Psoas muscle (tissue), 8 donors: ENCODE measurements at places on chromosomes 6 and 20. TPM values are rescaled to one million over a fixed set of nuclear protein-coding genes. Genes with fewer than 3 reads are reported as not detected.

OR2H2 gene
- not detected for total RNA-seq

GRCh38 chr20:48090314-48090713, 305.0 kb upstream of the SULF2 start:
- no peaks in the 10 kb centered on the region for H3K27me3 ChIP-seq
- DNase-seq, result no peak
- H3K27ac ChIP-seq, result no peak overlapping the region
- no peaks in the 10 kb centered on the region for H3K4me1 ChIP-seq

DNA sequence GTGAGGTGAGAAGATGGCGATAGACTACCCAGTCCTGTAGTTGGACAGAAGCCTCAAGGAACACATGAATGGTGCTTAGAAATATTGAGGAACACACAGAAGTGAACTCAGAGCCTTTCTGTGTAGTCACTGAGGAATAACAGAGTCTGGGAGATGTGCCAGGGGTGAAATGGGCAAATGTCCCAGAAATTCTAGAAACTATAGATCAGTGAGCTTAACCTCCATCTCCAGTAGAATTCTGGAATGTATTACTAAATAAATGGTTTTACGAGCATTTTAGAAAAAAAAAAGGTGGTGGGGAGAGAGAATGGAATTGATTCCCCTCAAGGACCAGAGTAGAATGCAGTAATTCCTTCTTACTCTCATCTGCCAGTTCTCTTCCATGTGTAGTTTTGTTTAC, 380.0 kb downstream of the LMBRD1 start:
- no peak for DNase-seq
- no peaks in the 10 kb centered on the region for H3K36me3 ChIP-seq
- no peaks in the 10 kb centered on the region for H3K27me3 ChIP-seq
- no peaks in the 10 kb centered on the region for H3K4me1 ChIP-seq
- H3K4me3 ChIP-seq, result no peak overlapping the region

- H3K27me3 ChIP-seq, result no peaks in the 10 kb centered on the region
- no peaks in the 10 kb centered on the region for H3K4me1 ChIP-seq
- H3K36me3 ChIP-seq, result no peaks in the 10 kb centered on the region
- no peak for DNase-seq
- H3K27ac ChIP-seq, result no peak overlapping the region
Observed at GRCh38 chr6:155177363-155177961, 86.4 kb upstream of the CLDN20 start.

- no peak overlapping the region for H3K4me3 ChIP-seq
- H3K4me1 ChIP-seq, result no peaks in the 10 kb centered on the region
- peaks cover 4% of the 10 kb centered on the region for H3K27me3 ChIP-seq
- no peak overlapping the region for H3K27ac ChIP-seq
Observed at GRCh38 chr6:6052216-6052615, 45.5 kb upstream of the NRN1 start.

- H3K4me3 ChIP-seq, result no peak overlapping the region
- no peaks in the 10 kb centered on the region for H3K36me3 ChIP-seq
- H3K27me3 ChIP-seq, result no peaks in the 10 kb centered on the region
- no peak overlapping the region for H3K27ac ChIP-seq
Observed at GRCh38 chr6:135909737-135910387, 58.4 kb downstream of the PDE7B start.

GRCh38 chr20:16596991-16597390, 23.7 kb upstream of the KIF16B start:
- H3K27ac ChIP-seq, result no peak overlapping the region
- H3K36me3 ChIP-seq, result no peaks in the 10 kb centered on the region
- no peaks in the 10 kb centered on the region for H3K4me1 ChIP-seq
